Fibroblast of the aortic adventitia (primary cell): ENCODE measurements at places on chromosomes 7 and 10. TPM values are rescaled to one million over a fixed set of nuclear protein-coding genes. Genes with fewer than 3 reads are reported as not detected.

DNA sequence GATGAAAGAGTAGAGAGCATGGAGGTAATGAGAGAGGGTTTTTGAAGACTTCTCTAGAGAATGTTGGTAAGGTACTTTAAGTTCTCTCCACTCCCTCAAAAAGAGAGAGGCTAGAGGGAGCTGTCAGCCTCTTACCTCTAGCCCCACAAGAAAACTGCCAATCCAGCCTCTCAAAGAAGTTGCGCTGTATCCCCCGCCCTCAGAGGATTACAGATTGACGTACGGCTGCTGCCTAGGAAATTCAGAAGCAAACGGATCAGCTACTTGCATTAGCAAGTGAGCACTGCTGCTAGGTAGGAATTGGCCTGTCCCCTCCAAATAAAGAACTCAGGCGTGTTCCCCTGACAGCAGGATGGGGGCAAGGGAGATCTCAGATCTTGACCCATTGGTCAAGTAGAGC is 34.2 kb downstream of the TYW1B start:
- no peak for DNase-seq

DNA sequence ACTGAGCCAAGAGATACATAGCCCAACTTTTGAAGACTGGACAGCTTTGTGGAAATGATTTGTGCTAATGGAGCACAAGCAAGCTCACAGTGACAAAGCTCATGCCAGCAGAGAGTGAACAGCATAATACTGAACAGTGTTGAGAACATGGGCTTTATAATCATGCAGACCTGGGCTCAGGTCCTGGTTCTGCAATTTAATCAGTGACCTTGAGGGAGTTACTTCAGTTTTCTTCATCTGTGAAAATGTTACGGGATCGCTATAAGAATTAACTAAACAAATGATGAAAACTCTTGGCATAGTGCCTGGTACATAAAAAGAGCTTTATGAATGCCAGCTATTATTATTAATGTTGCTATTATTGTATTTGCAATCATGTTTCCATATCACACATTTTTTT is 690.5 kb upstream of the LRRN3 start:
- no peak for DNase-seq

DNA sequence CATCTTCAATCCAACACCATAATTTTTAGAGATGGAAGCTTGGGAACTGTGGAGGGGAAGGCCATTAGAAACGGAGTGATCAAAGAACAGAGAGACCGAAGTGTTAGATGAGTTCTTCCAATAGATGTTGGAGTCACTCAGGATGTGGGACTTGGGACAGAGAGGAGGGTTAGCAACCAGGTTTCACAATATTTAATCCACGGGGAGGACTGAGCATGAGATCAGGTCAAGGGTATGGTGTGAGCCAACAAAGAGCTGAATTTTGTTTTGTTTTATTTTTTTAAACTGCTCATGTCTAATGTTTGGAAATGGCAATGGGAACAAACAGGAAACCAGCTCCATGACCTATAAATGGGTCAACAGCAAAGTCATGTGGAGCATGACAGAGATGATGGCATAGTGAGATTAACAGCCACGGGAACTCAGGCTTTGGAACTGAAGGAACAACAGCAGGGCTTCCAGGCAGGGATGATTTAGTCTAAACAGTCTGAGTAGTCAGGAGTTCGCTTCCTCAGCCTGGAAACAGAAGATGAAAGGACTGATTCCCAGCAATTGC is 38.9 kb upstream of the AMPH start:
- no peak for DNase-seq

- no peak for DNase-seq
Observed at GRCh38 chr10:133377818-133378250, 1.2 kb upstream of the PAOX start.

- DNase-seq = no peak
Observed at GRCh38 chr7:74231232-74231590, 21.4 kb downstream of the LAT2 start.

DNA sequence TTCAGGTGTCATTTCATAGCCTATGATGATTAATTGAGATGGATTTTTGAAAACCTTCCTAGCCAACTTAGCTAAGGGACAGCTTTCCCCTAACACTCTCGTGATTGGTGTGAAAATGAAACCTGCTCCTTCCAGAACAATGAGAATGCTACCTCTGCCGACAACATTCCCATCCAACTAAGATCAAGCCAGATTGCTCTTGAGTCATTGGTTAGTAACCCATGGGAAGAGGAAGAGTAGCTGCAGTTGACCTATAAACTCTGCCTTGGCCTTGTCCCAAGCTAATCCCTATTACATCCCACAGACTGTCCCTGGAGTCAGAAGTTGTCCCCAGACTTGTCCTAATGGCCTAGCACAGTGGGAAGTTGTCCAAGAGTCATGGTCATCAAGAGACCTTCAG is 80.5 kb upstream of the SVIL start:
- no peak for DNase-seq

- no peak for DNase-seq
Observed at GRCh38 chr10:51403521-51403920, 295.9 kb downstream of the CSTF2T start.

ZNF722 gene
- total RNA-seq = not detected in 2 replicates

HMX3 gene
- total RNA-seq = not detected in 2 replicates

ADCY1 gene
- total RNA-seq = 0.25 and 0.72 TPM in 2 replicates

GHRHR gene
- total RNA-seq = not detected in 2 replicates

BUD31 gene
- 137 and 171 TPM in 2 replicates for total RNA-seq

FAM237B gene
- total RNA-seq = not detected in 2 replicates
